ENCODE measurements at places on chromosomes 2 and 18.

DNA sequence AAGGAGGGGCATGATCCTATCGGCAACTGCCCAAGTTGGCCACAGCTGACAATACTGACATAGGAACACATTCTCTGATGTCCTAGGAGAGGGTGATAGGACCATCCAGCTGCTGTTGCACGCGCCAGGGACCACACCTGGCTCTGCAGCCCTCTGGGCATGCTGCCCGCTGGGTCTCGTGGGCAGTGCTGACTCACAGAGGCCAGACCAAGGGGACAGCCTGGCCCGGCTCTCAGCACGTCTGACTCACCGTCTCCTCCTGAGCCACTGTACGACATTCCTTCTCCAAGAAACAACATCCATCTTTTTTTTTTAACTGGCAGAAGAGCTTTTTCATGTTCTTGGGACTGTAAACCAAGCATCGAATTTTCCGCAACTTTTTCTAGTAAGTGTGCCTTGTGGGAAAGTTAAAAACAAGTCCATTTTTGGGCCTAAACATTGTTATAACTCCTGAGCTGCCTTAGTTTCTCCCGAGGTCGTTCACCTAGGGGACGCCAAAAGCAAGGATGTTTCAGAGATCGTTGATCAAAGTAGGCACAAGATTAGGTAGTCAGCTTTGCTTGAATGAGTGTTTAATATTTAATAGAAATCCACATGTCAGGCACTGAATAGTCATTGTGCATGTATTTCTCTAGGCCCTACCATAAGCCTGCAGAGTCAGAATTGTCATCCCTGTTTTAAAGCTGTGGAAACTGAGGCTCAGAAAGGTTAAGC, 100.3 kb downstream of the TTC32 start:
- H3K27me3 ChIP-seq = no peaks in the 10 kb centered on the region
- H3K27ac ChIP-seq = no peak overlapping the region
- H3K4me1 ChIP-seq = no peaks in the 10 kb centered on the region
- DNase-seq = no peak

GRCh38 chr2:26008851-26009566, 24.9 kb upstream of the RAB10 start:
- H3K27ac ChIP-seq = no peak overlapping the region
- H3K27me3 ChIP-seq = no peaks in the 10 kb centered on the region
- H3K36me3 ChIP-seq = no peaks in the 10 kb centered on the region
- no peak for DNase-seq
- H3K4me1 ChIP-seq = no peaks in the 10 kb centered on the region

GRCh38 chr2:31271851-31272267, 37.9 kb downstream of the EHD3 start:
- no peak overlapping the region for H3K4me3 ChIP-seq
- H3K27ac ChIP-seq = no peak overlapping the region
- no peaks in the 10 kb centered on the region for H3K36me3 ChIP-seq
- no peak for DNase-seq
- no peaks in the 10 kb centered on the region for H3K27me3 ChIP-seq

GRCh38 chr18:13179566-13180113, 38.9 kb upstream of the LDLRAD4 start:
- no peaks in the 10 kb centered on the region for H3K4me1 ChIP-seq
- no peak overlapping the region for H3K27ac ChIP-seq
- DNase-seq = no peak
- H3K27me3 ChIP-seq = no peaks in the 10 kb centered on the region

DNA sequence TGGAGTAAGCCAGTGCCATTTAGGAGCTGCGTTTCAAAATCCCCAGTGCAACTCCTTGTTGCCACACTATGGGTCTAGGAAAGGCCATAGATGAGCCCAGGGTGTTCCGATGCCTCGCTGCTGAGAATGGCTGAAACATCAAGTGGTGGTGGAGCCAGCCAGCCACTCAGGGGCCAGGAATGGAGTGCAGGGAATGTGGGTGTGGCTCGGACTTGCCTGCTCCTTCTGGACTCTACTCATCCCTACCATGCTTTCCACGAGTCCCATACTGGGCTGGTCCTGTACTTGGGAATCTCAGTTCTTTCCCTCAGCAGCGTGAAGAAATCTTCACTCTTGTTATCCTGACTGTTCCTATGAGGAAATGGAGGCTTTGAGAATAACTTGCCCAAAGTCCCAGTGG, 143.5 kb downstream of the INSIG2 start:
- no peak for DNase-seq
- H3K27me3 ChIP-seq = peaks cover 5% of the 10 kb centered on the region
- H3K4me3 ChIP-seq = no peak overlapping the region
- no peaks in the 10 kb centered on the region for H3K4me1 ChIP-seq

DNA sequence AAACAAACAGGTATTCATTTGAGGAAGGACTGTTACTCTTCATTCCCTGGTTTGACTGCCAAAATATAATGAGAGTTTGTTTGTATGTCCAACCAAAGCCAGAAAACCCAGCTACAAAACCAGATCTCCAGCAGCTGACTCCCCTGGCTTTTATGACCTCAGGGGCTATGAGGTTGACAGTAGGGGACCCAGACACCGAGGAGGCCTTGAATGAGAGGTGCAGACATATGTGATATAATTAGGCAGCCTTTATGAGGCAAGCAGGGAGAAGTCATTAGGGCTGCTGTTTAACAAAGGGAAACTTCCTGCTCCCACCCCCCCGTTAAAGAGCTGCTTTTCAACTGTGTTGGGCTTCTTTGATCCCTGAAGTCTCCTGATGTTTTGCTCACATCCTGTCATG, 236.7 kb downstream of the SLC4A3 start:
- no peak overlapping the region for H3K4me3 ChIP-seq
- no peaks in the 10 kb centered on the region for H3K27me3 ChIP-seq
- no peak for DNase-seq
- H3K36me3 ChIP-seq = no peaks in the 10 kb centered on the region
- H3K27ac ChIP-seq = no peak overlapping the region

DNA sequence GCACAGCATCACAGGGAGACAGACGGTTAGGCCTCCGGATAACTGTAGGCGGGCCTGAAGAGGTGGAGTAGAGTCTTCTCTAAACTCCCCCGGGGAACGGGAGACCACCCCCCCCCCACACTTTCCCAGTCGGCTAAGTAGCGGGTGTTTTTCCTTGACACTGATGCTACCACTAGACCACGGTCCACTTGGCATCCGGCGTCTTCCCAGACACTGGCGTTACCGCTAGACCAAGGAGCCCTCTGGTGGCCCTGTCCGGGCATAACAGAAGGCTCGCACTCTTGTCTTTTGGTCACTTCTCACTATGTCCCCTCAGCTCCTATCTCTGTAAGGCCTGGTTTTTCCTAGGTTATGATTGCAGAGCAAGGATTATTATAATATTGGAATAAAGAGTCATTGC, 25.7 kb upstream of the NCL start:
- H3K4me3 ChIP-seq = no peak overlapping the region
- H3K4me1 ChIP-seq = no peaks in the 10 kb centered on the region
- DNase-seq = no peak
- no peak overlapping the region for H3K27ac ChIP-seq
- H3K27me3 ChIP-seq = no peaks in the 10 kb centered on the region
- no peaks in the 10 kb centered on the region for H3K36me3 ChIP-seq

DNA sequence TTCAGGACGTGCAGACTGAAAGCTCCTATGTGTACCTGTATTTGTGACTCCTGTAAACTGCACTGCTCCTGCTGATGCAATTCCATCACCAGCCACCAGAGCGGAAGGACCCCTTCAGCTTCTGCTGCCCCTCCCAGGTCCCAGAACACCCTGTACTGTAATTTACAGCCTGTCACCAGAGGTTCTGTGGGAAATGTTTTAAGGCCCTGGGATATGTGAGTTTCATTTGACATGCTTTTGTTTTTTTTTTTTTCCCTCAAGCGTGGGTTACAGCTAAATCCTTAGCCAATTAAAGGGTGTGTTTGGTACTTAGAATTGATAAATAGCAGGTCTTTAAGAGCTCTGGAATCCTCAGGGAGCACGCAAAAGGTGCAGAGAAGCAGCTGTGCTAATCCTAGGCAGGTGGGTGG, 79.4 kb downstream of the KCTD1 start:
- H3K4me1 ChIP-seq = no peaks in the 10 kb centered on the region
- H3K36me3 ChIP-seq = no peaks in the 10 kb centered on the region
- no peak overlapping the region for H3K27ac ChIP-seq
- DNase-seq = no peak

GRCh38 chr18:11801573-11801972, 49.6 kb upstream of the CHMP1B start:
- no peaks in the 10 kb centered on the region for H3K4me1 ChIP-seq
- no peaks in the 10 kb centered on the region for H3K27me3 ChIP-seq
- DNase-seq = no peak
- no peaks in the 10 kb centered on the region for H3K36me3 ChIP-seq
- no peak overlapping the region for H3K4me3 ChIP-seq
- no peak overlapping the region for H3K27ac ChIP-seq

- no peak overlapping the region for H3K4me3 ChIP-seq
- peaks cover 17% of the 10 kb centered on the region for H3K36me3 ChIP-seq
- H3K27me3 ChIP-seq = no peaks in the 10 kb centered on the region
- H3K4me1 ChIP-seq = no peaks in the 10 kb centered on the region
- H3K27ac ChIP-seq = no peak overlapping the region
- DNase-seq = no peak
Measured at GRCh38 chr2:224901121-224901676, 141.1 kb downstream of the DOCK10 start.

DNA sequence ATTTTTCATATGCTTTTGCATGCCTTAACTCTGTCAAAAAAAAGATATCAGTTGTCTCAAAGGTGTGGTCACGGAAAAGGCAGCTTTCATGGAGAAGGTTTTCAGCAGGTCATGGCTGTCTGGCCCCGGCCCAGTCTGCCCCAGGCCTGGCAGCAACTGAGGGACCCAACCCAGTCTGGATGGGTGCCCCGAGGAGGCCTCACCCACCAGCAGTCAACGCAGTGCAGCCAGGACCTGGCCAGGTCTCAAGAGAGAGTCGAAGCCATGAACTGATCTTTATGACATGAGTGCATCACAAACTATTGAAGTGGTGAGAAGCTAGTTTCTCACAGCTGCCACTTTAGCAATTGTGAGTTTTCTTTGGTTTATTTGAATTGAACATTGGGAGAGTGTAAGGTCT, 7.9 kb downstream of the TUBB6 start:
- DNase-seq = no peak
- no peak overlapping the region for H3K4me3 ChIP-seq
- no peak overlapping the region for H3K27ac ChIP-seq
- H3K4me1 ChIP-seq = no peaks in the 10 kb centered on the region
- H3K36me3 ChIP-seq = peaks cover 2% of the 10 kb centered on the region
- H3K27me3 ChIP-seq = no peaks in the 10 kb centered on the region

GRCh38 chr2:69559442-69560146, 83.9 kb downstream of the AAK1 start:
- H3K4me1 ChIP-seq = peaks cover 32% of the 10 kb centered on the region
- no peak overlapping the region for H3K4me3 ChIP-seq
- H3K27me3 ChIP-seq = no peaks in the 10 kb centered on the region
- no peak overlapping the region for H3K27ac ChIP-seq
- no peak for DNase-seq
- peaks cover 5% of the 10 kb centered on the region for H3K36me3 ChIP-seq

DNA sequence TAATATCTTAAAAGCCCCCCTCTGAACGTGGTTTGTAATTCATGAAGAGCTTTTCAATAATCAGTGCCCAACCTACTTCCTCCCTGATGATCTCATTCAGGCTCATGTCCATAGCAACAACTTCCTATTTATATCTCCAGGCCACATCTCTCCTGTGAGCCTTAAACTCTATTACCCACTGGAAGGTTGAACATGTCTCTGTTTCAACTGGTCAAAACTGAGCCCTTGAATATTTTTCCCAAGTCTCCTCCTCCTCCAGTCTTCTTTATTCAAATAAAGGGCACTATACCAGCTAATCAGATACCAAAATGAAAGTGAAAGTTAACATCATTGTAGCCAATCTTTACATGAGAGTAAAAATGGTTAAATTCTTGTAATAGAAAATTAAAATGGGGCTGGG, 63.7 kb upstream of the ITGA4 start:
- H3K4me1 ChIP-seq = peaks cover 5% of the 10 kb centered on the region
- no peaks in the 10 kb centered on the region for H3K27me3 ChIP-seq
- no peak overlapping the region for H3K4me3 ChIP-seq
- no peaks in the 10 kb centered on the region for H3K36me3 ChIP-seq
- DNase-seq = no peak

- H3K4me1 ChIP-seq = no peaks in the 10 kb centered on the region
- DNase-seq = no peak
- H3K4me3 ChIP-seq = no peak overlapping the region
Measured at GRCh38 chr18:43563780-43564179, 286.5 kb upstream of the SYT4 start.

GRCh38 chr2:221075203-221075602, 496.9 kb downstream of the EPHA4 start:
- no peak overlapping the region for H3K27ac ChIP-seq
- H3K36me3 ChIP-seq = no peaks in the 10 kb centered on the region
- H3K4me1 ChIP-seq = no peaks in the 10 kb centered on the region

Data from effector memory CD4-positive, alpha-beta T cell (primary cell).